Ascending aorta (tissue), 2 donors: ENCODE measurements at places on chromosomes 3 and 15.

DNA sequence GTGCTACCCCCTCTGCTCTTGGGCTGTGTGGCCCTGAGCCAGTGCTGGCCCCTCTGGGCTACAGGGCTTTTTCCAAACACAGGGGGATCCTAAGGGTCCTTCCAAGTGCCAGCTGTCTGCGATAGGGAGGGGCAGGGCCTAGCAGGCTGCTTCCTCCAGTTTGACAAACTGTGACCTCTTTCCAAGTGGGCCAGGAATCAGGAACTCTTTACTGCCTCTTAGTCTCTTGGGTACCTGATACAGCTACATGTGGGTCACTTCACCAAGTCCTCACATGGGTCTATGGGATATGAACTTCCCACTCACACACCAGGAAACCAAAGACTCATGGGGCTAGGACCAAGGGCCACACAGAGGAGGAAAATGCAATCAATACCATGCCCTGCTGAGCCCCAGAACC is 25.4 kb downstream of the SEC61A1 start:
- no peak for DNase-seq

DNA sequence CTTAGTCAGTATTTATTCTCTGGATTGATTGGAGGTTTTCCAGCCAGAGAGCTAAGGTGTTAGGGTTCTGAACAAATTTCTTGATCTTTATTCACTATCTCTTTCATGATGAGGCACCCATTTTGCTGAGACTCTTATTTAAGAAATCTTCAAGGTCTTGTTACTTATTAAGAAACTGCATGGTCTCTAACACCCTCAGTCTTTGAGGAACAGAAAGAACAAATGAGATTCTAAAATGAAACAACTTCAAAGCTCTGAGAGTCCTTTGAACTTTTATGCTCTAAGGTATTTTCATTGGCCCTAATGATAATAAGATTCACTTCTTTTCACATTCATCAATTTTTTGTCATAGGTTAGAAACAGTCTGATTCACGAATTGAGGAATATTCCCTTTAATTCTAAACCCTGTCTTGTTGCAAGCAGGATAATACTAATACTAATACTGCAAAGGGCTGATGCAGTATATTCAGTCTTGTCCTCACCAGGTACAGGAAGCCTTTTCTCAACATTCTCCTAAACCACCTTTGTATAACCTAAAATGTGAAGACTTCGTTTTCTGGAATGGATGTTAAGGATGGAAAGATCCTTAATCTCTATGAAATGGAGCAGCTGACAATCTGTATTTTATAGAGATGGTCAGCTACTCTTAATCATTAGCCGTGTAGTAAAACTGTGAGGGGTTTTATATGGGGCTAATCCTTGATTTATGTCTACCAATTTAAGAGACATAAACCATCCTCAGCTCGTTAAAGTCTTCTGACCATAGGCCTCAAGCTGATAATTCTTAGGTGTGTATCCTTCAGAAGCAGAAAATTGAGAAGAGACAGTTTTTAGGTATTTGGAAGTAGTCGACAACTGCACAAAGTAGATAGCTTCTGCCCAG is 198.3 kb downstream of the OTOL1 start:
- no peak for DNase-seq

GRCh38 chr3:108117241-108117775 is 26.5 kb upstream of the CD47 start:
- DNase-seq: no peak

- no peak for DNase-seq
Observed at GRCh38 chr15:98433856-98434255, 214.5 kb upstream of the IGF1R start.

DNA sequence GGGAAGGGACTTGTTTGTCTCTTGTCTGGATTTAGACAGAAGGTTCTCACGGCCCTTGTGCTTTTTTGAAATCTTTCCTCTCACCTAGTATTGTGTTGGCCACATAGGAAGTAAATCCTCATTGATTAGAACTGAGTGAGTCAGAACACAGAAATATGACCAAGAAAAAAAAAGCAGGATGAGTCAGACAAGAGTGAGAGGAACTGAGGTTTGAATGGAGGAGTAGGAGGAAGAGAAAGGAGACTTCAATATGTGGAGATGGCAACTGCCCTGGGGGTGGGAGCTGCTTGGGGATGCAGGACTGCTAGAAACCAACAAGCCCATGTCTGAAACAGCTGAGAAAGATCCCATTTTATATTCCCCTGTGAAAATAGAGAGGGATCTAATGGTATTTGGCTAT is 194.1 kb upstream of the ZBTB20 start:
- no peak for DNase-seq

DNA sequence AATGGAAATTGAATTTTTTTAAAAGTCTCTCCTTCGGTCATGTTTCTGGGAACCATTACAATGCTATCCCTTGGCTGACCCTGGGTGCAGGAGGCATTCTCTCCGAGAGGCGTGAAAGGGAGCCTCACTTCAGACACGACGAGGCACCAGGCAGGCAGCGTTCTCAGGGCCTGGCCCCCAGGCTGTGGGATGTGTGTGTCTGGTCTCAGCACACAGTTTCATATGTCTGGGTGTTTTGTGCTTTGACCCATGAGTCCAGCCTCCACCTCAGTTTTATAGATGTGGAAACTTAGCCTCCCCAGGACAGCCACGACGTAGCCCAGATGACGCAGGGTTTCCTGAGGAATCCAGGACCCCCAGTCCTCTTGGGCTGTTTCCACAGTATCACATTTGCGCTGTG is 34.0 kb downstream of the FGD5 start:
- DNase-seq: no peak

GRCh38 chr3:87437765-87438164 is 161.4 kb upstream of the POU1F1 start:
- no peak for DNase-seq

- DNase-seq: no peak
Observed at GRCh38 chr3:50196253-50196801, 4.9 kb downstream of the GNAT1 start.

DNA sequence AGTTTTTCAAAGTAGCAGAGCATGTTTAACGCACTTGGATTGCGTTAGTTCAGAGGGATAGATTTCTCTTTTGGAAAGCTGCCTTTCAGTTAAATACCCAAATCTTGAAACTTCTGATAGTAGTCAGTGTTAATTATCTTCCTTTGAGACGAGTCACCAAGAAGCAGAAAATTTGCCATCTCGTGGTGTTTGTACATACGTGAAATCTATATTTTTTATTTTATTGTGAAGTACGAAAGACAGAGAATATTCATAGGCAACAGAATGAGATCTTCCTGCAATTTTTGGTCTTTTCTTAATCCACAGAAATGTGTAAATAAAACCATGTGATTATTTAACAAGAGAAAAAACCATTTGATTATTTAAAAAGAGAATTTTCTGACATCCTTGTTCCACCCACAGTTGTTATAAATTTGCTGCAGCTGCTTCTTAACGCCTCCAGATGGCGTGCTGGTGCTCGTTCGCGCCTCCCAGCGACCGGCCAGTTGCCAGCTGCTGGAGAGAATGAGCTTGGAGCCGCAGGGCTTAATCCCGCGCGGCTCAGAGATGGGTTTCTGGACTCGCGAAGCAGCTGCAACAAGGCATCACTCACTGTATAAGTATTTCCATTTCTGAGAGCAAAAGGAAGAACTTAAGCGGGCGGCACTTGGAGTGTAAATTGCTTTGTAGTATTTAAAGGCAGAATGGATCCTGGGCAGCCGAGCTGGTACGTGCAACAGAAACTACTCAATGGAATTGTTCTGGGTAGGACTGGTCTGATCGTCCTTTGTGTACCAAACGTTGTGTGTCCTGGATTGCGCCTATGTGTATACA is 10.5 kb upstream of the SLITRK3 start:
- DNase-seq: no peak

- no peak for DNase-seq
Observed at GRCh38 chr3:126131881-126132750, 48.2 kb upstream of the SLC41A3 start.

- DNase-seq: no peak
Observed at GRCh38 chr3:37287776-37288175, 113.4 kb upstream of the LRRFIP2 start.

DNA sequence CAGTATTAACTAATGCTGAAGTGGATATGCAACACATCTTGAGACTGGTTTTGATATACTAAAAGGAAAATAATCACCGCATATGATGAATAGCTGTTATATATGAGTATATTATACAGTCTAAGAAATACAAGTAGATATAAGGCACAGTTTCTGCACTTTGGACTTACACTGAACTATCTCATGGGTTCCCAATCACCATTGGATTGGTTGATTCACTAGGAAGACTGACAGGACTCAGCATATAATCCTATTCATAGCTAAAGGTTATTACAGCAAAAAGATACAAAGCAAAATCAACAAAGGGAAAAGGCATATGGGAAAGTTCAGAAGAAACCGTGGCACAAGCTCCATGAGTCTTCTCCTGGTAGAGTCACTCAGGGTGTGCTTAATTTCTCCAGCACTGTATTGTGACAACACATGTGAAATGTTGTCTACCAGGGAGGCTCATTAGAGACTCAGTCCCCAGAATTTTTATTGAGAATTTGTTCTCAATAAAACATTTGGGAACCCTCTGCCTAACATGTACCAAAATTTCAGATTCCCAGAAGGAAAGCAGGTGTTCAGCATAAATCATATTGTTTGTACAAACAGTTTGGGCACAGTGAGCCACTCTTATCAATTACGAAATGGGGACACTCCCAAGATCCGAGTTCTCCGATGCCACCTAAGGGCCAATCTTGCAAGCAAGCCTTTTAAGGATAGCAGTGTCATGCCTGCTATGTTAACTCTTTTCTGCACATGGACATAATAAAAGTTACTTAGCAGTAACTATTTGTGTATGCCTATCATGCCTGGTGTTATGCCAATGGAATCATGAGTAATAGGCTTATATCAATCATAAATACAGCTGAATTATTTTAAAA is 26.8 kb downstream of the CMC1 start:
- DNase-seq: no peak

DNA sequence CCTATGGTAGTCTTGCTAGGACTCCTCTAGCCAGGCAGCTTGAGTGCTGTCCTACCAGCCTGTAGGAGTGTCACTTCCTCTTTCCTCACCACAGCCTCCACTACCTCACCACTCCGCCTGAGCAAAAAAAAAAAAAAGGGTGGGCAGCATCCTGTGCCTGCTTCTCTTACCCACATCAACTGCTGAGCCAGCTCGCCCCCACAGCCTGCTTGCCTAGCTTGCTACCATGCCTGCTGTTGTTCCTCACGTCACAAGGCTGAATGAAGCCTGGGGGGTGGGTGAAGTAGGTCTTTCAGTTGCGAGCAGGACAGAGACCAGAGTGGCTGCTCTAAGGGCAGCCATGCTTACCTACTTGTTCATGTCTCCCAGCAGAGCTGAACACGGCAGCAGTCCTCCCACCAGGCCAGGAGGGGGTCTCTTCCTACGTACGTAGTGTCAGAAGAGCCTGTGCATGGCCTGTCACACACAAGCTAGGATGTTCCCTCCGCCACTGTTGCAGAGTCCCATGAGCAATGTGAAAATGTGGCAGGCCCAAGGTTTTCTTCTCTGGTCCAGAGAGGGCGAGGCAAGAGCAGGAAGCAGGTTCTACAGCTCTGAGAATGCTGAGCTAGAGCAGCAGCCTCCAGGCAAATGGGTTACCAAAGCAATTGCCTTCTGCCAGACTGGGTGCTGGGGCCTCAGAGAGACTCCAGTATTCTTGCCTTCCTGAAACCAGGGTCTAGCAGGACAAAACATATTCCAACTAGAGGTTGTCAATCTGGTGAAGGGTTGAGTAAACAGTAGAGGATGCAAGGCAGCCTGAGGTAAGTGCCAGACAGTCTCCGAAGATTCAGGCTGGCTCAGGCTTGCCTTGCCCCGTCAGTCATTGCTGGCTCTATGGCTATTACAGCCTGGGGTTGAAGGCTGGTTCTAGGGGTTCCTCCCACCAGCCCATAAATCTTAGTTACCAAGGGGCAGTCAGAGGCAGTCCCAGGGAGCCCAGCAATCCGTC is 8.1 kb downstream of the PPM1M start:
- no peak for DNase-seq

- DNase-seq: peak; percentile 23
Observed at GRCh38 chr3:126982126-126982470, 817 bp upstream of the PLXNA1 start.

- DNase-seq: no peak
Observed at GRCh38 chr3:128276577-128277183, 123.4 kb downstream of the EEFSEC start.

- DNase-seq: no peak
Observed at GRCh38 chr15:67199391-67199790, 55.1 kb downstream of the AAGAB start.

GRCh38 chr3:178823591-178824246 is 247.9 kb downstream of the ZMAT3 start:
- DNase-seq: no peak

DNA sequence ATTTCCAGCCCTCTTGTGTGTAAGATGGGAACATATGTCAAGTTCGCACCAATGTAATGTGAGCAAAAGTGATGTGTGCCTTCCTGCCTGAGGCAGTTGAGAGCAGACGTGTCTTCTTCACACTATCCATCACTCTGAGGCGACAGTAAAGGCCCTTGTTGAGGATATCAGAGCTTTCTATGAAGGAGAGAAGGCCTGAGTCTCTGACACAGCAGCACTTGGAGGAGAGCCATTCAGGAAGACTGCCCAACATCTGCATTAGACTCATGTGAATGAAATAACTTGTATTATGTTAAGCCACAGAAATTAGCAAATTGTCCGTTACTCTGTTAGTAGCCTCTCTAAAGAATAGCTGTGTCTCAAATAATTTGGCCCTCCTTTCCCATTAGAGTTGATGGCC is 108.8 kb upstream of the CCDC54 start:
- DNase-seq: no peak

DNA sequence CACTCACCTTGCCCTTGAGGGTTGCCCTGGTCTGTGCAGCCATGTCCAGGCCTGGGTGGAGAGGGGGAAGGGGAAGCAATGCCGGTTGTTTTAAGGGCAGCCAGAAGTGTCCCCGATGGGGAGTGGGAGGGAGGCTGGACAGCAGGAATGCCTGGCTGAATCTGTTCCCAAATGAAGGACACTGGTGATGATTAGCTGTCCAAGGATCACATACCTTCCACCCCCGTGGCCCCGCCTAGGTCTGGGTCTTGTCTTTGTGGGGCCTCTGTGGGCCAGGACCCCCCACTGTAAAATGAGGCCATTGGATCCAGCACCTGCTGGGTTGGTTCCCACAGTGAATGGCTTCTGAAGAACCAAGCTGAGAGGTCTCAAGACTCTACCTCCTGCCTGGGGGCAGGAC is 71.4 kb downstream of the FBLN2 start:
- no peak for DNase-seq

DNA sequence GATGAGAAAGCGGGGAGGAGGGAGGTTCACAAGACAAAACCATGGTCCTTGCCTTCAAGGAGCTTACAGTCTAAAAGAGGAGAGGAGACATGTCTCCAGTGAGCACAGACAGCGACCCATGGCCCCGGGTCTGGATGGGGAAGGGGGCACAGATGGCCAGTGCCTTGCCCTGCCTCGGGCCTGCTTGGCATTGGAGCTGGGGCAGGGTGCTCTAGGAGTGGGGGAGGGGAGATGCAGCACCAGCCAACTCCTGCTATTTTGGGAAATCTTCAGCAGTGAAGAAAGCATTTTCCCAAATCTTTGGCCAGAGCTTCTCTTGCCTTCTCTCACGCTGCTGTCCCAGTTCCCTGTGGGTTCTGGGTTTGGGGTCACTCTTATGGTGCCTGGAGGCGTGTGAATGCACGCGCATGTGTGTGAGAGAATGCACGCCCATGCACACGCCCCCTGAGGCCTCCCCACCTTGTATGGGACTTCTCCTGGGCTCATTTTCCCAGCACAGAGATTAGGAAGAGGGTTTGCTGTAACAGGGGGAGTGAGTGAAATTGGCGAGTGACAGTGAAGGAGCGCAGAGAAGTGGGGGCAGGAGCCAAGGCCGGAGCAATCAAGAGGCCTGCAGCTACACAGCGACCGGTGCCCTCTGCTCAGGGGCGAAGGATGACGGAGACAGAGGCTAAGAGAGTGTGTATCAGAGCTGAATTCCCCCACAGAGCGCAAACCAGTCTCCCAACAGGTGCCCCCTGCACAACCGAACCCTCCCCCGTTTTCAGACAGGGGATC is 71.5 kb downstream of the SEMA5B start:
- DNase-seq: no peak
